Fibroblast of skin of back (primary cell): ENCODE measurements at places on chromosomes 7 and 10.
A peak's percentile ranks its signal among the peaks of the same experiment; 100 is the strongest.

DNA sequence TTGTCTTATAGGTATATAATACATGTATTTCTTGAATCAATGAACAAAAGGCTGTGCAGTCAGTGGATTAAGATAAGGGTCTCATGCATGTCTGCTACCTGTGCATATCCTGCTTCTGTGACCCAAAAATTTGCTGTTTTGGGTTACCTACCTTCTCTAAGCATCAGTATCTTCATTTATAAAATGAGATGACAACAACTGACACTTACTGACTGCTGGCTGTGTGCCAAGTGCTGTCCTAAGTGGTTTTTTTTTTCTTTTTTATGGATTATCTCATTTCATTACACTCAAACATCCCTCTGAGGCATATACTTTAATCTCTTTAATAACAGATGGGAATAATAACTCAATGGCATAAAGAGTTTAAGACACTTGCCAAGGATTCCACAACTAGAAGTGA, 2.1 kb downstream of the PDK4 start:
- no peak for DNase-seq

DNA sequence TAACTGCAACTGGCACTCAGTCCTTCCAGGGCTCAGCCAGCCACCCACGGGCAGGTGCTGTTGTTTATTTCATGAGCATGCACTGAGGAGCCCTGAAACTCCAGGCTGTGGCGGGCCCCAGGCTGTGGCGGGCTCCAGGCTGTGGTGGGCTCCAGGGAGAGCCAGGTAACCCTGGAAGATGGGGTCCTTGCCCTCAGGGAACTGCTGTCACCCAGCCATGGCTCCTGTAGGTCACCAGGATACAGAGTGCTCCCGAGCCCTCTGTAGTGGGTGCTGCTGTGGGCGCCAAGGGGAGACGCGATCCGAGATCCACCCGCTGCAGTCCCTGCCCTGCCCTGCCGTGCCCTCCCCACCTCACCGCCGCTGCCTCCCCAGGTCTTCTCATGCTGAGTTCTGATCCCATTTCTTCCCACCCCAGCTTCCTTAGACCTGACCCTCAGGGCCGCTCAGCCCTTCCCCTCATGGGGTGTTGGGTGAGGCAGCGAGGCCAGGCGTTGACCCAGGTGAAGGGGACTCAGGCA, 29.6 kb downstream of the LRRC27 start:
- DNase-seq, result no peak

DNA sequence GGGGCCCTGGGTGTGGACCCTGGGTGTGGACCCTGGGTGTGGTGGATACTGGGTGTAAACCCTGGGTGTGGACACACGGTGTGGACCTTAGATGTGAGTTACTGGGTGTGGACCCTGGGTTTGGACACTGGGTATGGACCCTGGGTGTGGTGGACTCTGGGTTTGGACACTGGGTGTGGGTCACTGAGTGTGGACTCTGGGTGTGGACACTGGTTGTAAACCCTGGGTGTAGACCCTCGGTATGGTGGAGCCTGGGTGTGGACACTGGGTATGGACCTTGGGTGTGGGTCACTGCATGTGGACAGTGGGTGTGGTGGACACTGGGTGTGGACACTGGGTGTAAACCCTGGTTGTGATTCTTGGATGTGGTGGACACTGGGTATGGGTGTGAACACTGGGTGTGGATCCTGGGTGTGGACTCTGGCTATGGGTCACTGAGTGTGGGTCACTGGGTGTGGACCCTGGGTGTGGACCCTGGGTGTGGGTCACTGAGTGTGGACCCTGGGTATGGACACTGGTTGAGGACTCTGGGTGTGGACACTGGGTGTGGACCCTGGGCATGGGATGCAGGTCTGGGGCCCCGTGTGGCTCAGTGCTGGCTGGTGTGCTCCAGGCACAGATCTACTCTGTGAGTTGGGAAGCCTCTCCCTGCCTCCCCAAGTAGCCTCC, 356.2 kb downstream of the GLRX3 start:
- DNase-seq, result no peak

GRCh38 chr7:30986738-30987137, 23.0 kb downstream of the GHRHR start:
- DNase-seq, result no peak

DNA sequence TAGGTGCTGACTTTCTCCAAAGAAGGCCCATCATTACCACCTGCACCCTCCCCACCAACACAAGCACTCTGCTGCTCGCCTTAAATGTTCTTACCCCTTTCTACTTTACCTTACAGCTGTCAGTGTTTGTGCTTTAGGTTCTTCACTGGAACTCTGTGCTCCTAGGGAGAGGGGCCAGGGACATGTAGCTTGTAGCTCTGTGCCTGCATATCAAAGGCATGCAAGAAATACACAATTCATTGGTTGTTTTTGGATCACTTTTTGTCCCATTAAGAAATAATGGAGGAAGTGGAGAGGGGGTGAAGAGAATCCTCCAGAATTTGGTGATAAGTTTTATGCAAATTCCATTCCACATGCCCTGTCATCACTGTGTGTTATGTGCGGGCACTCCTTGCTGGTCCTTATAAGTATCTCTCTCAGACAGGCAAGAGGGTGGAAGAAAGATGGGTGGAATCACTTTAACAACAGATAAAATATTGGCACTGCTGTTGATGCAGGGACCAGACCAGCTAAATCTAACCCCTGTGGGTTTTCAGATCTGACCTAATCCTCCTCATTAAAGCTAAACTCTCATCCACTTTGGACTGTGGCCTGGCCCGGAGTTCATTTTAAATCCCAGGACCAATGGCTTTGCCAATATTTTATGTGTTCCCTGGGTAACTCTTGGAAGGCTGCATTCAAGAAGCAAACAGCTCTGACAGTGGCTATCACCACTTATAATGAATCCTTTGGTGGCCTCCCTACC, 375.8 kb upstream of the NFE2L3 start:
- DNase-seq, result no peak

- no peak for DNase-seq
Measured at GRCh38 chr10:43595739-43596298, 10.4 kb upstream of the ZNF485 start.

- DNase-seq, result peak; percentile 22
Measured at GRCh38 chr7:1810961-1811849, 141.1 kb downstream of the ELFN1 start.

DNA sequence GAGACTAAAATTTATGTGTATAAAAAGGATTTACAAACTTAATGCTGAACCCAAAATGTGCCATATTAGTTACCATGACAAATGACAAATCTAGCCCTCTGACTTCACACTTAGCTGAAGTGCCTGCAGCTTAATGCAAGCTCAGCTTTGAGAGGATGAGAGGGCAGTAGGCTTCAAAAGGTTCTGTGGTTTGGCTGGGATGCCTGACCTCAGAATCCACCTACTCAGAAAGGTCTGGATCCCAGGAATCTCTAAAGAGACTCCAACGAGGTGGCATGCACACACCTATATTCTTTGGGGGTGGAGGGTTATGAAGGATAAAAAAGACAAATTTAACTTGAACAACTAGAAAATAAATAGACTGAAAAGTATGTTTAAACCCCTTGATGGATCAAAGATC, 213.4 kb downstream of the TAX1BP1 start:
- no peak for DNase-seq

GRCh38 chr7:42945821-42946626, 13.8 kb downstream of the MRPL32 start:
- peak; percentile 26 for DNase-seq

GRCh38 chr10:131553581-131553980, 242.1 kb upstream of the TCERG1L start:
- no peak for DNase-seq

DNA sequence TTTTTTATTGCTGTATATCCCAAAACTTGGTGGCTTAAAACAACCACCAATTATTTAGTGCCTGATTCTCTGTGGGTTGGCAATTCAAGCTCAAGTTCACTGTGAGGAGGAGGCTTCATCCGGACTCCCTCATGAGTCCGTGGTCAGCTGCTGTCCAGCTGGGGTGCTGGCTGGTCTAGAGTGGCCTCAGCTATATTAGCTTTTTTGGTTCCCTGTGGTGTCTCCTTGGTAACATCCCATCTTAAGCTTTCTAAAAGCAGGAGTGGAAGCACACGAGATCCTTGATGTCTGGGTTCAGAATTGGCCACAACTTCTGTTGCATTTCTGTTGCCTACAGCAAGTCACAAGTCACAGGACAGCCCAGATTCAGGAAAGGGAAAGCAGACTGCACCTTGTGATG, 536.5 kb upstream of the FZD8 start:
- no peak for DNase-seq

DNA sequence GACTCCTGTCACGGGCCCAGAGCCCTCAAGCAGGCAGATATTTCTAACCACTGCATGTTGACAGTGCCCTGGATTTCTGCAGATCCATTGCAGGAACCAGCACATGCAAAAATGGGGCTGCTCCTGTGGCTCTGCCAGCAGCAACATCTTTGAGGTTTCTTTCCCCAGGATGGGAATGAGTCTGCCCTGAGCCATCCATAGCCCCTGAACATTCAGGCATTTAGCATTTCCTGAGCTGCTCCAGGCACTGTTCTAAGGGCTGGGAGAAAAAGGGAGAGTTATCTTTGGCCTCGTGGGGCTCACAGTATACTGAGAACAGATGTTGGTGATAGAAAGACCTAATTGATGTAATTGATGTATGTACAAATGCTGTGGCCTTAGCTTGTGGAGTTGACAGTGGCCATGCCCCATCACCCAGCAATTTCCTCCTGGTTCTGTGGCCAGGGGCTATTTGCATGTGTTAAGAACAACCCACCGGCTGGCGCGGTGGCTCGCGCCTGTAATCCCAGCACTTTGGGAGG, 66.0 kb upstream of the LRRC4 start:
- DNase-seq, result peak; percentile 15

DNA sequence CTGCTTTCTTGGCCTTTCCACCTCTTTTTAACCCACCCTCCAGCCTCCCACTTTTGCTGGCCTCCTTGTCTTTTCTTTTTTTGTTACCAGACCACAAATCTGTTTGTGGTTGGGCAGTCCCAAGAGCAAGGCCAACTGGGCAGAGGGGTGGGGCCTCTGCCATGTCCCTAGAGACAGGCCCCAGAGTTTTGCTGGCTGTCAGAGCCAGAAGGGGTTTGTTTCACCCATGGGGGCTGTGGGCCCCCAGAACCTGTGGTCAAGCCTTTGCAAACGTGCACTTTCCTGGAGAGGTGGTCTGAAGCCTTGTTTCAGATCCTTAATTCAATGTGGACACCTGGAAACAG, 10.3 kb downstream of the ZMIZ1 start:
- DNase-seq, result peak; percentile 22

- peak; percentile 68 for DNase-seq
Measured at GRCh38 chr7:7761974-7762779, 43.8 kb upstream of the RPA3 start.
